ENCODE measurements at places on chromosomes 11 and 22.

DNA sequence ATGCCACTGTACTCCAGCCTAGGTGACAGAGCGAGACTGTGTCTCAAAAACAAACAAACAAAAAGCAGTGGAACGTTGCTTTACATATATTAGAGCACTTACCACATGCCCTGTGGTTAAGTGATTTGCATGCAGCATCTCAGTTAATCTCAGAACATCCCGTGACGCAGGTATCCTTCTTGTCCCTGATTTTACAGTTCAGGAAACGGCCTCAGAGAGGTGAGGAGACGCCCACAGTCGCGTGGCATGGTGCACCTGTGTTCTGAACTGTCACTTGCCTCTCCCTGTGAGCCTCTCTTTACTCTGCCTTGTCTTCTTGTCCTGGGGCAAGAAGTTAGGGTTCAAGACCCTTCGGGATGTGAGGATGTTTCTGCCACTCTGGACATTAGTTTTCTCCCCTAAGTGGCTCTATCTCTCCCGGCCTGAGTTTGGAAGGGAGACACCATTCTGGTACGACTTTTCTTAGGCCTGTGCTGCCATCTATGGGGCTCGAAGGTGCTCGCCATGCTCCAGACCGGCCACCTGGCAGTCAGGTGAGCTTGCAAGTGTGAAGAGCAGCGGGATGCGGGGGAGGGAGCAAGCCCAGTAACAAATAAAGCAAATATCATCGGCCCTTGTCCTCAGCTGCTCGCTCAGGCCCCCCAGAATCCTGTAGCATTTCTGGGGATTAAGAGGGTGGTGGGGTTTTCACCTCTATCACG lies 25.6 kb downstream of the YWHAH start:
- DNase-seq, result peak; percentile 78

DNA sequence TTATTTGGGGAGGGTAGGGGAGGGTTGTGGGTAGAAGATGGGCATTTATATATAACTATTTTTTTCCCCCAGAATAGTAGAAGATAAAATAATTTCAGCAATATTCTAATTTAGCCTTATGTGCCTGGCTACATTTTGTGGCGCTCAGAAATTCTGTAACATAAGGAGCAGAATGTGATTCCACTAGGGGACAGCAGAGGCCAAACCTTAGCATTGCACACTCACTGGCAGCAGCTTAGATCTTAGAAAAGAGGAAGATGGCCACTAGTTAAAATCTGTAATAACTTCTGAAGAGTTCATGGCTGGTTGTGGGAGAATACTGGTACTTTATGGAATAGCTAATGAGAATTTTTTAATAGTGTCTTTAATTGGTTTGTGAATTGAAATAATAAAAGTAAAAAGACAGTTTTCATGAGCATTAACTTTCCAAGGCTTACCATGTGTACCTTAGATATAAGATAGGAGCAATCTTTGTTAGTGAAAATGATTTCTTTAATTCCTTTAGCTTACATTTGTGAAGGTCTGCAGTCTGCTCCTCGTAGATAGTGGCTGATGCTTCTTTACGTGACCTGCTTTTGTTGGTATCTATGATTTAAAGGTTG lies 33.1 kb downstream of the DDX10 start:
- peak; percentile 79 for DNase-seq

GRCh38 chr11:16261836-16262644 lies 94.3 kb downstream of the SOX6 start:
- DNase-seq, result no peak

GRCh38 chr11:112606656-112607055 lies 346.0 kb upstream of the PLET1 start:
- DNase-seq, result no peak

DNA sequence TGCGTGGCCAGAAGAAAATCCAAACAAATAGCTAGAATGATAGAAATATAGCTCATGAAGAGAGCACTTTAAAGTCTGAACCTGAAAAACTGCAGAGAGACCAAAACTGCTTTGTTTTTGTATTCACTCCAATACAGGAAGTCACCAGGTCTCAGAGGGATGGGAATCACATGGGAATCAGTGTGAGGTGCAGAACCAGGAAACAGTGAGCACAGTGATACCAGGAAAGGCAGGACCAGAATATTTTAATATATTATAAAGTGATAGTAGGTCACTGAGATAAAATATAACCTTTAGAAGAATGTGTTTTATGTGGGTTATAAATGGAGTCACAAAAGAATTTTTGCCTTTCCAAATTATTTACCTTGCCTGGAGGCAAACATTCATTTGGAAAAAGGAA lies 277.3 kb downstream of the CASP12 start:
- DNase-seq, result no peak

DNA sequence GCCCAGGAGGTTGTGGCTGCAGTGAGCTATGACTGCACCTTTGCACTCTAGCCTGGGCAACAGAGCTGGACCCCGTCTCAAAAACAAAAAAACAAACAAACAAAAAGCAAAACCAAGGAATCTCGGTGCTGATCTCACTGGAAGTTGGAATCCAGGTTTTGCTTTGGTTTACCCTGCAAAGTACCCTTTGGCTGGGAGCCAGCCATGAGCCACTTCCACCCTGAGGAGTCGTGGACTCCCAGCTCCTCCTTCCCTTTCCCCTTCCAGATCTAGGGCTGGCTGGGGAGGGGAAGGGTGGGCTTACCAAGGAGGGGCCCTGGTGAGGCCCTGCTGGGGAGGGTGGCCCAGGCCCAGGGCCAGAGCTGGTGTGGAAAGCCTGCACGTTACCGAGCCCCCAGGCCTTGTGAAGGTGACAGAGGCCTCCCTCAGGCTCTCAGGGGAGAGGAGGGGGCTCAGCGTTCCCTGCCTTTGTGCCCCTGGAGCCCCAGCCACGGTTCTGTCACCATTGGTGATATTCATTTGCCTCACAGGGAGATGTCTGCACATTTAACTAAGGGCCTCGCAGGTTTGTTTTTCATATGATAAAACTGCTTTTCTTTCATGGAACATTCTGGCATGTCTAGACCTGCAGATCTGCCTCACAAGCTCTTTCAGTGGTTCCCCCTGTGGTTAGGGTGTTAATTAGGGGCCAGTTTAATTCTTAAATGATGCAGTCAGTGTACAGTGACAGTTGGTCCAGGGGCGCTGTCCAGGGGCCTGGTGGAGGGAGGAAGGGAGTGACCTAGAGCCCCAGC lies 29.0 kb downstream of the FBLN1 start:
- DNase-seq, result no peak

GRCh38 chr11:33507967-33508366 lies 192.7 kb downstream of the C11orf91 start:
- DNase-seq, result peak; percentile 31

- no peak for DNase-seq
Observed at GRCh38 chr11:6586434-6587359, 16.7 kb downstream of the RRP8 start.

GRCh38 chr11:15367695-15368094 lies 253.0 kb downstream of the INSC start:
- no peak for DNase-seq

- DNase-seq, result no peak
Observed at GRCh38 chr11:96015906-96016565, 92.1 kb upstream of the MTMR2 start.

DNA sequence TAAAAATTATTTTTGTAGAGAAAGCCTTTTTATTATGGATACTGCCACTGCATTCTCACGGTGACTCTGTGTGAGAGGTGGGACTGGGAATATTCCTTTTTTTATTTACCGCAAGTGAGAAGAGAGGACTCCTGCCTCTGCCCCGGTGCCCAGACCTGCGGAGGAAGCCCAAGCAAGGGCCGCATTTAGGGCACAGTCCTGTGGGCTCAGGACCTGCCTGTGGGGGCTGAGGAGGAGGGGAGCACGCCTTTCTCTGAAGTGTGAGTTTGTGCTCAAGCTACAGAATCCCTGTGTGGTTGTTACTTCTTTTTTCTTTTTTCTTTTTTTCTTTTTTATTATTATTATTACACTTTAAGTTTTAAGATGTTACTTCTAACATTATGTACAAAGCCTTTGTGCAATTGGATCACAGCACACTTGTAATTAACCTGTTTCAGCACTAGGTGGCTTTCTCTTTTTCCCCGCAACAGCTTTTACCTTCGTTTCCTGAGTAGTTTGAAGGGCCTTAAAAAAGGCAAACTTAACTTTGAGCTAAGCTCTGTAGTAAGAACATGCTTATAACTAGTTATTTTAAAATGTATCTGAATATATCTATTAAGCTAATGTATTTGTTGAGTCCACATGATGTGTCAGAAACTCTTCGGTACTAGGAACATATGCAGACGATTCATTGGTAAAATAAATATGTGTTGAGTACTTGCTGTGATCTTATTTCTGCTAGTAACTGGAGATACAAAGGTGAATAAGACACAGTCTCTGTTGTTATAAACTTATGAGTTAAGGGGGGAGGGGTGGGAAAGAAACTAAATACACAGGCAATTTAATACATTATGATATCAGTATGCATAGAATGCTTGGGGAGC lies 18.3 kb downstream of the AMOTL1 start:
- DNase-seq, result peak; percentile 75

GRCh38 chr22:38944653-38945052 lies 12.8 kb upstream of the APOBEC3A start:
- DNase-seq, result no peak

DNA sequence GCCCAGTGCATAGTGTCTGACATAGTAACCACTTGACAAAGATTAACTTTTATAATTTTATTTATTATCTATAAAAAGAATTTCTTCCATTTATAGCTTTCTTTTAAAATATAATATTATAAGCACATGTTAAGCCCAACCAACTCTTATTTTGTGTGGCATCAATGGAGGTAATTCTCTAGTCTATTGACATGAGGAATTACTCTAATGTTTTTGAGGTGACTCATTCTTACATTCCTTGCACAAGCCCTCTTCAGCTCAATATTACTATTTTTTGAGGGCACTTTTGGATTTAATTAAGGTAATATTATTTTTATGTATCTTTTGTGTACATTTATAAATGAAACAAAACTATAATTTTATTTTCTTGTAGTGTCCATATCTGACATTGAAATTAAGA lies 59.6 kb downstream of the AASDHPPT start:
- peak; percentile 66 for DNase-seq

DNA sequence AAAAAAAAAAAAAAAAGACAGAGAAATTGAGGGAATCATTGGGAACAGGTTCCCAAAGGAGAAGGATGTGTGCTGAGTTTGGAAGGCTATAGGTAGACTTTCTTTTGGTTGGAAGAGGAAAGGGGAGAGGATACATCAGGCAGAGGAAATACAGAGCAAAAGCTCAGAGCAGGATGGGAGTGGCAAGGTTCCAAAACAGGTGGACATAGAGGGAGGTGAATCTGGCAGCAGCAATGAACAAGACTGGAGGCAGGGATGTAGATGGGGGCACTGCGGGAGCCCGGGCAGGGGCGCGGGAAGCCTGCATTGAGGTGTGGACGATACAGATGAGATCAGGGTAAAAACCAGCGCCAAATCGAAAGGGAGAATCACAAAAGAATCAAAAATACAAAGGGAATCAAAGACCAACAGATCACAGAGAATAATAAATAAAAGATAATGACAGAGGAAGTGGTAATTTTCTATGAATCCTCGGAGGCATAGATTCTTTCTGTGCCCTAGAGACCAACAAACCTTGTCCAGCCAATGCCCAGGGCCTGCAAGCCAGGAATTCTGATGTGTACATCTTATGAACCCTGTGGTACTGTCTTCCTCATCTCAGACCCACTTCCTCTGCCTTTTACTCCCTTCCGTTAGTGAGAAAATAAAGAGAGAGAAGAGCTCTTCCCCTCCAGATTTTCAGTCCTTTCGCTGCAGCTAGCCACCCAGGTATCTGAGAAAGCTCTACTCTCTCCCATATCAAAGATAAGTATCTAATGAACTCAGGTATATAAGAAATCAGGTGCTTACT lies 70.3 kb downstream of the SLC1A2 start:
- no peak for DNase-seq

DNA sequence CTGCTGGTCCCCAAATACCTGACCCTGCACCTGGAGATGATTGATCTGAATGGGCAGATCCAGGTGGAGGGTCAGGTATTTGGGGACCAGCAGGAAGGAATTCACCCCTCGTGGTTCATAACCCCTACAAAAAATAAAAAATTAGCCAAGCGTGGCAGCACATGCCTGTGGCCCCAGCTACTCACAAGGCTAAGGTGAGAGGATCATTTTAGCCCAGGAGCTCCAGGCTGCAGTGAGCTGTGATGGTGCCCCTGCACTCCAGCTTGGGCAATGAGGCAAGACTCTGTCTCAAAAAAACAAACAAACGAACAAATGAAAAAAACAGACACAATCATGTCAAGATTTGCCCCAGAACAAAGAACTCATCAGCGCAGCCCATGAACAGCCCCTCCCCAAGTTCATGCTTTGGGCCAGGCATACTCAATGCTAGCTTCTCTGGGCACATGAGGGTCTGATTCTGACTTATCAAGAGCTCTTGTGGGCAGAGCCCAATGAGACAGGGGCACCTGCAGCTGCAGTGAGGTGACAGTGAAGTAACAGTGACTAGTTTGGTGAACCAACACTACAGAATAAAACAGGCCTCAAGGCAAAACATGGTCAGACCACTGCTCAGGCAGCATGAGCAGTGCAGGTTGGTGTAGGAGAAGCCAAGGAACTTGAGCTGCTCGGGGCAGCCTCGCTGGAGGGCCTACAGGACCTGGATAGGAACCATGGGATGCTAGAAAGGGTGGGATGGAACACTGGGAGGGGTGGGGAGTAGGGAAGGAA lies 10.2 kb upstream of the FCHSD2 start:
- no peak for DNase-seq

- no peak for DNase-seq
Observed at GRCh38 chr22:49015459-49015858, 812.2 kb downstream of the BRD1 start.

DNA sequence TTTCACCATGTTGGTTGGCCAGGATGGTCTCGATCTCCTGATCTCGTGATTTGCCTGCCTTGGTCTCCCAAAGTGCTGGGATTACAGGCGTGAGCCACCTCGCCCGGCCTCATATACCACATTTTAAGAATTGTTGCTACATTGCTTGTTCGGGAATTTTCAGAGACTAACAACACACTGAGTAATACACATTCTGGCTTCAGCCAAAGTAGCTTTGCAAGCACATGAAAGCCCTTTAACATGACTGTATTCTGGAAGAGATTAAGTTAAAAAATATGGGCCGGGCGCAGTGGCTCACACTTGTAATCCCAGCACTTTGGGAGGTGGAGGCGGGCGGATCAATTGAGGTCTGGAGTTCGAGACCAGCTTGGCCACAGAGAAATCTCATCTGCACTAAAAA lies 15.0 kb downstream of the CRTAM start:
- no peak for DNase-seq

DNA sequence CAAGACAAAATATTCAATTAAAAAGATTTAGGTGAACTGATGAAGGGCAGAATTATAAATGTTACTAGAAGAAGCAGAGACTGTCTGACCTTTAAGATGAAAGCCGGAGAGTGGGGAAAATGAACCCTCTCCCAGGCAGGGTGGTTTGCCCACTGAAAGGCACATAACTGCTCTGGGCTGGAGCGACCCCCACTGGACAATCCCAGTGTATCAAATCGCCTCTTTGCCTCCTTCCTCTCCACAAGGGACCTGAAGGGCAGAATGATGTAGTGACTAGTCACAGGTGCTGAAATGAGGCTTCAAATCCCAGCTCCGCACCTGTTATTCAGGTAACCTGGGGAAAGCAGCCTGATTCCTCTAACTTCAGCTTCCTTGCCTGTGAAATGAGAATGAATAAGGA lies 69.0 kb downstream of the EFCAB6 start:
- peak; percentile 14 for DNase-seq

GRCh38 chr11:69373251-69373635 lies 79.3 kb downstream of the MYEOV start:
- no peak for DNase-seq

- DNase-seq, result no peak
Observed at GRCh38 chr11:75779960-75780359, 11.4 kb downstream of the DGAT2 start.
